AG09309 (cell line): ENCODE measurements at places on chromosomes 1 and 21.

DNA sequence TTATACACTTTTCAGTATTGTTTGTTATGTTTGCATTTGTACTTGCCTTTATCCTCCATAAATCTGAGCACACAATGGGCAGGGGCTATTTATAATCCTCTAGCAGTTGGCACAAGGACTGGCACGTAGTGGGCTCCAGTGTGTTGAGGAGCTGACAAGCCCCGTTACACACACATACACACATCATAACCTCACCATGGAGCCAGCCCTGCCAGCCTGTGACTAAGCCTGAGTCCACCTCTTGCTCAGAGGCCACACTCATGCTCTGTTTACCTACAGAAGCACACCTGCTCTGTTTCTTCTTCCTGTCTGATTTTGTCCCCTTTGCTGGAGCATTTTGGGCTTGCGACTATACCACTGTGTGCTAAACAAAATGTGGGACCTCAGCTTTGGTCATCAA is 64.5 kb upstream of the SPATA6 start:
- no peak for DNase-seq

DNA sequence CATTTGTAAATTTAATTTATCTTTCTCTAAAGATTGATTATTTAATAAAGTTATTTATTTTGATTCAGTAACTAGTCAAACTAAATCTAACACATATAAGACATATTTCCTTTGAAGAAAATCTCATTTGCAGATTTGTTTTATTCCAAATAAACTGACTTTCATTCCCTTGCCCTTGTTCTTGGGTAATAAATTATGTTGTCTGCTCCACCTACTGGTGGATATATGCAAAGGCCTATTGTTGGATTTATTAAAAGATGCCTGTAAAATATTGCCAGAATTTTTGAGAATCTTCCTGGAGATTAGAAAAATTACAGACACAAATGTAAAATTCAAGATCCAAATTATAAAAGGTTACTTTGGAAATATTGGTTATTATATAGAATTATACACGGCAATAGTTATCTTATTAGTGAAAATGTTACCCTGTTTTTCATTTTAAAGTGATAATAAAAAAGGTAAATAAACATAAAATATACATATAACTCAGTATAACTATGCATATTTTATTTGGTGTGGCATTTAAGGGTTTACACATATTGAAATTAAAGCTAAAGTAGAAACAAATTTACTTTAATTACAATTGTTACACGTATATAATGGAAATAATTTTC is 116.1 kb downstream of the SPATA17 start:
- peak; percentile 17 for DNase-seq

DNA sequence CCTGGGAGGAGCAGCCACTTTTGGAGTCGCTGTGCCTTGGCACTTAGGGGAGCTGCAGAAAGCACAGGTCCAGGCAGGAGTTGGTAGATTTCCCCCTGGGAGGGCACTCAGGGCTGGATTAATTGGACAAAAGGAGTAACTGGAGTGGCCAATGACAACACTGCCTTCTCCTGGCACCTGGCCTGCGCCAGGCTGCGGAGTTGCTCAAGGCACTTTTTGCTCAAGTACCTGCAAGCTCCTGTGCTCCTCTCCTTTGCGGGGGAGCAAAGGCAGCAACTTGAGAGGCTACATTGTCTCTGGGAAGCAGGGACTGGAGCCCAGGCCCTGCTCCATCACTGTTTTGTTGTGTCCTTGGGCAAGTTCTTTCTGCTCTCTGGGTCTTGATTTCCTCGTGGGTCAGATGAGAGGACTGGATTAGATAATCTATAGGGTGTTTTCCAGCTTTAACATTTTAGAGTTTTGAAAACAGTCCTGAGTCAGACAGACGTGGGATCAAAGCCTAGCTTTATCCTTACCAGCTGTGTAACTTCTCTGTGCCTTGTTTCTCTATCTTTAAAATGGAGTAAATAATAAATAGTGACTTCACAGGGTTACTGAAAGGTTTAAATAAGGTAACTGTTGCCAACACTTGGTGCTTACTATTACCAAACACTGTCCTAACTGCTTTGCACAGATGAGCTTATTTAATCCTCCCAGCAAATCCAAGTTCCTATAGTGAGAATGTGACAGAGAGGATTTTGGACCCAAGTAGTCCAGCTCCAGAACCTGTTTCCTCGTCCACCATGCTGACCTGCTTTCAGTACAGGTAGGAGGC is 18.0 kb upstream of the GRHL3 start:
- no peak for DNase-seq

- no peak for DNase-seq
Measured at GRCh38 chr1:200634261-200635122, 13.9 kb upstream of the KIF14 start.

DNA sequence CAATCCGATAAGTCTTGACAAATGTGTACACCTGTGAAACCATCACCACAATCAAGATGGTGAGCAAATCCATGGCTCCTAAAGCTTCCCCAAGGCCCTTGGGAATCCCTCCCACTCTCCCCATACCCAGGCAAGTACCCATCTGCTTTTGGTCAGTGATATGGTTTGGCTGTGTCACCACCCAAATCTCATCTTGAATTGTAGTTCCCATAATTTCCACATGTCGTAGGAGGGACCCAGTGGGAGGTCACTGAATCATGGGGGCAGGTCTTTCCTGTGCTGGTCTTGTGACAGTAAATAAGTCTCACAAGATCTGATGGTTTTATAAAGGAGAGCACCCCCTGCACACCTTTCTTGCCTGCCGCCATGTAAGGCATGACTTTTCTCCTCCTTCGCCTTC is 14.6 kb upstream of the GUCA2B start:
- no peak for DNase-seq

- DNase-seq: no peak
Measured at GRCh38 chr1:101066260-101066936, 40.8 kb upstream of the DPH5 start.
